ENCODE measurements at places on chromosomes 1 and 21.

DNA sequence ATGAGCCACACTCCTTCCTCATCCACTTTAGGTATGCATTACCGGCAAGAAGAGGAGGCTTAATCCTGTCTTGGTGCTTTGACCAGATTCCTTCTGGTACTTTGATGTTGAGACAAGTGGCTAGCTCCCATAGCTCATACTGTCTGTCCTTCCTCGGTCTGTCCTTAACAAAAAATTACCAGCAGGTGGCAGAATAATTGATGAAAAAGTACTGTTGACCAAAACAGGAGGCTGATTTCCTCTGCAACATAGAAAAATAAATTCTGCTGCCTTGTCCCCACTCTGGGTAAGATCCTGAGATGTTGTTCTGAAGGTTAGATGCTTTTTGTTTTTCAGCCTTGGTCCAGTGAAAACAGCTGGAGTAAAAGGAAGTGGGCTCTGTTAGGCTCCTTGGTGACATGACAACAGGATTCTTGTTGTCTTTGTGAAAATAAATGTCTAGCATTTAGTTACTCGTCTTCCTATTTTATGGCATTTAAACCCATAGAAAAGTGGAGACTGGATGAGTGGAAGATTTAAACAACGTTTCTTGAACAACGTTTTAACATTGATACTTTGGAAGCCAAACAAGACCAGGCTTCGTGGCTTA, 11.2 kb upstream of the HJV start:
- peak; percentile 32 for DNase-seq

DNA sequence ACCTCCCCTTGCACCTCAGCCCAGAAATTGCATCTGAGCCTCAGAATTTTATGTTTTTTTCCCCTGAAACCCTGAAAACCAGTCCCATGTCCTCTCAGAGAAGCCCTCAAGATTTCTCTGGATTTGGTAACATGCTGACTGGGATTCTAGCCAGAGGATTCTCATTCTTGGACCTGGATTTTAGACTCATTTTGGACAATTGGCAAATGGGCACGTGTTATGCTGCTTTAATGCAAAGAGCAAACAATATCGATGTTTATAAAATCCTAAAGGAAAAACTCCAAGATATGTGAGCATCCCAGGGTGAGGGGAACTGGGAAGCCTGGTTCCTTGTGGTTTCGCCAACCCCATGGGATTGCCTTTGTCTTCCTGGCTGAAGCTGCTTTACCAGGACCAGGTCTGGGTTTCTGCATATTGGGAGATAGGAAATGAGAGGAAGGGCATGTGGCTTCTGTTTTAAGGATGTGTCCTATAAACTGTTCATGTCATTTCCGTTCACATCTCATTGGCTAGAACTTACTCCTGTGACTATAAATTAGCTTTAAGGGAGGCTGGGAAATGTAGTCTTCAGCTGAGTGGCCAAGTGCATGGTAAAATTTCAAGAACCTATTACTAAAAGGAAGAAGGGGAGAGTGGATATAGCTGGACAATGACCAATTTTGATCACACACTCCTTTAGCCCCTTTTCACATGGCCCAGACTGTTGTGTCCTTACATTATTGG, 27.2 kb upstream of the BCL10 start:
- DNase-seq: no peak

- DNase-seq: no peak
Observed at GRCh38 chr1:29208442-29208841, 22.3 kb downstream of the MECR start.

- DNase-seq: no peak
Observed at GRCh38 chr1:81174052-81174451, 626.7 kb upstream of the ADGRL2 start.

DNA sequence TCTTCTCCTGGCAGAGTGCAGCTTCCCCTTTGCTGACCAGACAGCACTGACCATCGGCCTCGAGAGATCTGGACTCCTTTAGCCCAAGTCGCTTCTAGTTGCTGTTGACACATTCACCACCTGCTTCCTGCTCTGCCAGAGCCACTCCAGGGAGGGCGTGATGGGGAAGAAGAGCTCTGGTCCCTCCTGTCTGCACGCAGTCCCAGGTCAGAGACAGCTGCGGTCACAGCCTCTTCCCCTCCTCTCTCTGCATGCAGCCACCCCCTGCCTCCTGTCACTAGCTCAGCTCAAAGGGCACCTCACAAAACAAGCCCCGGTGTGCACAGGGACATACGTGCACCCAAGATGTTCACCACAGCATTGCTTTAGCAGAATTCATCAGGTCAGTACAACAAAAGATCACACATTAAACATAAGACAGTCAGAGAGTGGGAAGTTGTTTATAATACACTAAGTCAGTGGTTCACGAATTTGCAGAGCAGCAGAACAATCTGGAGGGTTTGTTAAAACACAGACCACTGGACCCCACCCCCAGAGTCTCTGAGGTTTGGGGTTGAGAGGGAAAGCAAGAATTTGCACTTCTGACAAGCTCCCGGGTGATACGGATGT, 132.9 kb downstream of the SYF2 start:
- peak; percentile 15 for DNase-seq

DNA sequence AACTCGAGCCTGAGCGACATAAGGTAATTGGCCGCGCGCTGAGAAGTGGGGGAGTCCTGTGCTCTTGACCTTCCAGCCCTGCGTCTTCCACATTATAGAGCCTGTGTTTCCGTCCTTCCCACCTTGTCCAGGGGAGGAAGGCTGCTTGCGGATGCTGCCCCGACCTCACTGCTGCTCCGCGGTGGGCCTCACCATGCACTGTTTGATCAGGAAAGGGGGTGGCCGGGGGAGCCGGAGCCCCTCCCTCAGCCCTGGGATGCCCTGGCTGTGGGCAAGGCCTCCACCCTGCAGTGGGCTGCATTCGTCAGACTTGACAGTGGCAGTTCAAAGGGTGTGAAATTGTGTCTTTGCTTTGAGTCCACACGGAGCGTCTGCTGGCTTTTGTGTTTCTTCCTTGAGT, 30.1 kb downstream of the PCNT start:
- no peak for DNase-seq

GRCh38 chr1:69611316-69611715, 43.6 kb downstream of the LRRC7 start:
- DNase-seq: no peak

DNA sequence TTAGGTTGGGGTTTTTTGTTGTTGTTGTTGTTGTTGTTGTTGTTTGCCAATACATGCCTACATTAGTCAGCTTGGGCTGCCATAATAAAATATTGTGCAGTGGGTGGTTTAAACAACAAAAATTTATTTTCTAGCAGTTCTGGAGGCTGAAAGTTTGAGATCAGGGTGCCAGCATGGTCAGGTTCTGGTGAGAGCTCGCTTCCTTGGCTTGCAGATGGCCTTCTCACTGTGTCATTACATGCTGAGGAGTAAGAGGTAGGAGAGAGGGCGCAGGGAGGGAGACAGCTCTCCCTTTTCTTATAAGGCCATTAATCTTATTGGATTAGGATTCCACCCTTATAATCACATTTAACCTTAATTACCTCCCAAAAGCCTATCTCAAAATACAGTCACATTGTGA, 52.7 kb downstream of the DIRAS3 start:
- no peak for DNase-seq

- DNase-seq: no peak
Observed at GRCh38 chr1:192866241-192866868, 57.5 kb downstream of the RGS2 start.

DNA sequence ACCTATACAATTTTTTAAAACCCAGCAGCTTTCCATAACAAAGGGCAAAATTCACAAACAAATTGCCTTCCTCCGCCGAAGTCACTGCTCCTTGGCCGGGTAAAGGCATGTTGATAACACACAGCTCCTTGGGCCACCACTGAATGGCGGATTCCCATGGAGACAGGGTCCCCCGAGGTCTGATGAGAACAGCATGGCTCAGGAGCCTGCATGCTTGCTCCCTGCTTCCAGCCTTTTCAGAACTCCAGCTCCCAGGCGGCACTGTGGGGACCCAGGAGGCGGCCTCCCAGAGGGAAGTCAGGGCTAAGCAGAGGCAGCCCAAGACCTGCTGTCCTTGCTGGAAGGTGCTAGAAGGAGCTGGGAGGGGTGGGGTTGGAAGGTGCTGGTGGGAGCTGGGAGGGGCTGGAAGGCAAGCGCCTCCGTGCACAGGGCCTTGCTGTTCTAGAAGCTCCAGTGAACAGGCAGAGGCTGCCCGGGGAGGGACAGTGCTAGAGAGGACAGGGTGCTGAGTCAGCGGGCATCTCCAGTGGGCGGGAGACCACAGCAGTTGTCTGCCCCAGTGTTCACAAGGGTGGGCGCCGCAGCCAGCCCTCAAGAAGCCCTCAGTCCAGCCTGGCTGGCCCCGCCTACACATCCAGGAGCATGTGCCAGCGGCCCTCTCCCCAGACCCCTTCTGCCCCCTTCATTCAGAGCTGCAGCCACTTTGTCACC, 35.1 kb downstream of the PRDM16 start:
- no peak for DNase-seq

GRCh38 chr1:22450351-22451021, 1.2 kb upstream of the ZBTB40 start:
- no peak for DNase-seq

GRCh38 chr21:39788383-39788782, 43.4 kb downstream of the IGSF5 start:
- peak; percentile 71 for DNase-seq

DNA sequence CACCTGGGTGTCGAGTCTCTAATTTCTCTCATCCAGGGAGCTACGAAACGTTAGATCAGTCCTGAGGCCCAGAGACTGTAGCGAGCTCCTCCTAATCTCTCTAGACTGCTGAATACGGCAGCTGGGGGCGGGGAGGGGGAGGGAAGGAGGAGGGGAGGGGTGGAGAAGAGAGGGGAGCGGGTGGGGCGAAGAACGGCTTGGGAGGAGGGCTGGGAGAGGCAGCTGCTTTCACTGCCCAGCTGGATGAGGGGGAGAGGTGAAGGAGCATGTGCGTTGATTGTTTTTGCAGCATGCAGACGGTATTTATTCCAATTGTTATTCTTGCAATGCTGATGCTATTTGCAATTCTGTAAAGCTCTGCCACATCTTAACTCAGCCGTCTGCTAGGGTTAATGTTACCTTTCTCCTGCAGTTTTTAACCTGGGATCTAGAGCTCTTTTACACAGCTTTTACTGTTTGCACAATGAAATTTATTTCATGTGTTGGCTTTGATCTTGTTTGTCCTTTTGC, 790 bp downstream of the DNAJC6 start:
- DNase-seq: no peak

DNA sequence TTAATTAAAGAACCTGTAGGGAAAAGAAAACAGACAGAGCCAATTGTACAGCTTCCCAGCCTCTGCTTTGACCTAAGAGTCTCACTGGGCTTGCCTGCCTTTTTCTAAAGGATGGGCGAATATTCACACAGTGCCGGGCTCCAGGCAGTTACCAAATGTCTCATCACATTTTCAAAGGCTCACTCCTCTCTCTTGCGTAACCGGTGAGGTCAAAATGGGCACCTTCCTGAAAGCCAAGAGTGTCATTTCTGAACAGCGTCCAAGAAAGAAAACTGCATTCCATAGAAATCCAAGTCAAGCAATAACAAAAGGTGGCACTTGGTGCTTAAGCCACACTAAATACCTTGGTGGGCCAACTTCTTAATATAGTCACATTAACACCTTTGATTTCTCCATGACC, 710 bp upstream of the PALMD start:
- DNase-seq: no peak

Measured in right kidney (tissue), 9 donors.